GOT3 (cell line): ENCODE measurements at places on chromosomes 11 and 22.

DNA sequence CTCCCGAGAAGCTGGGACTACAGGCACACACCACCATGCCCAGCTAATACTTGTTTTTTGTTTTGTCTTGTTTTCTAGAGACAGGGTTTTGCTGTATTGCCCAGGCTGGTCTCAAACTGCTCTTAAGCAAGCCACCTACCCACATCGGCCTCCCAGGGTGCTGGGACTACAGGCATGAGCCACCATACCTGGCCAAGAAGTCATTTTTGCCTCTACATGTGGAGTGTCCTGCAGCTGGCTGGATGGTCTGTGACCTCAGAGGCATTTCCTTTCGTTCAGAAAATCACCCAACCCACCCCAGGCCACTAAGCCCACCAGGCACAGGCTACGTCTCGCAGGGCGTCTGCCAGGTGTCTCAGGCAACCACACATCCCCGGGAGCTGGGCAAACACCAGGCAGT lies 12.8 kb downstream of the SHANK2 start:
- no peak for DNase-seq

GRCh38 chr11:1761857-1762536 lies 1.7 kb downstream of the CTSD start:
- no peak for DNase-seq

- DNase-seq = no peak
These were observed 14.9 kb downstream of the TMEM258 start for GRCh38 chr11:61777234-61778090.

DNA sequence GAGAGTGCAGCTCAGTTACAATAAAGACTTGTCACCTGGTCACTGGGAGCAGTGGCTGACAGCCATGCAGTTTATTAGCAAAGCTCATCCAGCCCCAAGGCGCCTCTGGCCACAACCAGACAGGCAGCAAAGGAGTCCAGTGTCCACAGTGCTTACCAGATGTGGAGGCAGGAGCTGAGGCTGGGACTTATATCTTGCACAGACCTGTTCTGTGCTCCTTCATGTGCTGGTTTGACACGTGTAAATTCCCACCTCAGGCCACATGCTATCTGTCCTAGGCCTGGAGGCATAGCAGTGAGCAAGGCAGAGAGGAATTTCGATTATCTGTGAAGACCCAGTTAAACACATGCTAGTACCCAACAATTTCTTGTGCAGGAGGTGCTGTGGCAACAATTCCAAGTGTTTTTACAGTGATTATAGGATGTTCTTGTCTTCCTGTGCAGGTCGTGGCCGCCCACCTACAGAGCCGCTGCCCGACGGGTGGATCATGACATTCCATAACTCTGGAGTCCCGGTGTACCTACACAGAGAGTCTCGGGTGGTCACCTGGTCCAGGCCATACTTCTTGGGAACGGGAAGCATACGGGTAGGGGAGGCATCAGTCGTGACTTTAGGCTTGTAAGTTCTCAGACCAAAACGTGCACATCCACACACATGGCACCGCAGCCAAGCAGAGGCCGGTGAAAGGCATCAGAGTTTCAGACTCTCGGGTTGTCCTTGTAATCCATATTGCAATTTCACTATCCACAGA lies 9.4 kb downstream of the DGCR8 start:
- no peak for DNase-seq

DNA sequence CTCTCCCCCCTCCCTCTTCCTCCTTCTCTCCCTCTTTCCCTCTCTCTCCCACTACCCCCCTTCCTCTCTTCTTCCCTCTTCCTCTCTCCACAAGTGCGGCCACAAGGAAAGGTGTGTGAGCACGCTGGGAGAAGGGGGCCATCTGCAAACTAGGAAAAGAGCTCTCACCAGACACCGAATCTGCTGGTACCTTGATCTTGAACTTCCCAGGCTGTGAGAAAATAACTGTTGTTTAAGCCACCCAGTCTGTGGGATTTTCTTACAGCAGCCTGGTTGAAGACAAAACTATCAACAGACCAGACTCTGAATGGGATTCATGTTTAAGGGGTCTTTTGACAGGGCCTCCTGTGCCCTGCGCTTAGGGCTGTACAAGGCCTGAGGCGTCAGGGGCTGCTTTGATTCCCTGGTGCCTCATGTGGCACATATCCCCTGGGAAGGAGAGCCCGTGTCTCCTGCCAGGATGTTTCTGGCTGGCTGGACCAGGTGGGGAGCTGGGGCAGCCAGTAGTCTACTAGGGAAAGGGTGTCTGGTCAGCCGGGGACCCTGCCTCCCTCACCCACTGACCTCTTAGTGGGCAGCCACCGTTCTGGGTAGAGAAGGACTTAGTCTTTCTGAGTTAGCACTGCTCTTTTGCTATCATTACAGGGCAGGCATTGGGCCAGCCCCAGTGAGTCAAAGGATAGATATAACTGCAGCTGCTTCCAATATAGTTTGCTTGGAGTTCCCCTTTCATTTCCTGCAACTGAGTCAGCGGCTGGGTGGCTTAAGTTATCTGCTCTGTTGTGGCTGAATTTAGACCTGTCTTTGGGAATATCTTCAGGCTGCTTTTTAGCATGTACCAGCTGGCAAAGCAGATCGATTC lies 6.2 kb downstream of the PANX1 start:
- DNase-seq = no peak

DNA sequence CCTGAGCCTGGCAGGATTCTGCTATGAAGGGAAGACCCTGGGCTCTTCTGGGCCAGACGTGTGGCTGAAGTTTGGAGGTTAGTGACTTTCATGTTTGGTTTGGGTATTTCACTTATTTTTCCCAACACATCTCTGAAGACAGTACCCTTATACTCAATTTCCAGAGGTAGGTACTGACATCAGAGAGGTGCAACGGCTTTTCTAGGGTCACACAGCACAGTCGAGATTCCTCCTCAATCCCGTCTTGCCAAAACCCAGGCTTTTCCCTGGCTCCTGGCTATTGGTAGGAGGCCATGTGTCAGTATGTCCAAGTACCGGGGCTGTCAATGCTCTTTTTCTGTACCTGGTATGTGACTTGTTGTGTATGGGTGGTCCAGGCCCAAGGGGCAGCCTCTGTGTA lies 6.1 kb upstream of the PMM1 start:
- no peak for DNase-seq

- no peak for DNase-seq
These were observed 34.2 kb upstream of the FTH1 start for GRCh38 chr11:62001450-62002191.

DNA sequence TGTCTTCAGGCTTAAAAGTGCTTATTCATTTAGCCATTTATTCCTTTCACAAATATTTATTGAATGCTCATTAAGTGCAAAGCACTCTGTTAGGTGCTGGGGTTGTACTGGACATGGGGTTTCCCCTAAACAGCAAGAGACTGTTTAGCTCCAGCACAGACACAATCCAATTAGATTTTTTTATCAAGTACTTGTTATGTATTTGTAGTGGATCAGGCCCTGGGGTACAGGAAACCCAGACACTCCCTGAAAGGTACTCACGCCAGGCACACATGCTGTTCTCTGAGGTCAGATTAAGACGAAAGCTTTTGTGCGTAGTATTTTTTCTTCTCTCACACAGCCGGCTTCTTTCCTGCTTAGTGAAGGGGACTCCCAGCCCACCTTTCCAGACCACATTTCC lies 218.1 kb upstream of the PLET1 start:
- no peak for DNase-seq

DNA sequence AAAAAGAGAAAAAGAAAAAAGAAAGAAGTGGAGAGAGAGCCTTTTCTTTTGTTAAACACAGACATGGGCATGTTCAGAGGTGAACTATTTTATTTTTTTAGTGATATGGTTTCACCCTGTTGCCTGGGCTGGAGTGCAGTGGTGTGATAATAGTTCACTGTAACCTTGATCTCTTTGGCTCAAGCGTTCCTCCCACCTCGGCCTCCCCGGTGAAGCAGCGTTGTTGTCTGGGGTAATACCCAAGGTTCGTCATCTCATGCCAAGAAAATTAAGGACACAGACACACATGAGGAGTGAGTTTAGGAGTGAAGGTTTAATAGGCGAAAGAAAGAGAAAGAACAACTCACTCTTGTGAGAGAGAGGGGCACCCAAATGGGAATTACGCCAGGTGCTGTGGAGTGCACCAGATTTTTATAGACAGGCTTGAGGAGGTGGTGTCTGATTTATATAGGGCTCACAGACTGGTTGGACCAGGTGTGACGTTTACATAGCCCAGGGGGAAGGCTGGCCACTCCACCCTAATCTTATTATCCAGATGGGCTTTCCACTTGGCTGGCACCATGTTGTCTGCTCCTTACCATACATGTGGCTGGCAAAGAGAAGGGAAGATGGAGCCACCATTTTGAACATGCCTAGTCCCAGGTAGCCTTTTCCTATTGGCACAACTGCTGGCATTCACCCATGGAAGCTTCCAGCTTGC lies 42.3 kb downstream of the GRAMD1B start:
- no peak for DNase-seq

DNA sequence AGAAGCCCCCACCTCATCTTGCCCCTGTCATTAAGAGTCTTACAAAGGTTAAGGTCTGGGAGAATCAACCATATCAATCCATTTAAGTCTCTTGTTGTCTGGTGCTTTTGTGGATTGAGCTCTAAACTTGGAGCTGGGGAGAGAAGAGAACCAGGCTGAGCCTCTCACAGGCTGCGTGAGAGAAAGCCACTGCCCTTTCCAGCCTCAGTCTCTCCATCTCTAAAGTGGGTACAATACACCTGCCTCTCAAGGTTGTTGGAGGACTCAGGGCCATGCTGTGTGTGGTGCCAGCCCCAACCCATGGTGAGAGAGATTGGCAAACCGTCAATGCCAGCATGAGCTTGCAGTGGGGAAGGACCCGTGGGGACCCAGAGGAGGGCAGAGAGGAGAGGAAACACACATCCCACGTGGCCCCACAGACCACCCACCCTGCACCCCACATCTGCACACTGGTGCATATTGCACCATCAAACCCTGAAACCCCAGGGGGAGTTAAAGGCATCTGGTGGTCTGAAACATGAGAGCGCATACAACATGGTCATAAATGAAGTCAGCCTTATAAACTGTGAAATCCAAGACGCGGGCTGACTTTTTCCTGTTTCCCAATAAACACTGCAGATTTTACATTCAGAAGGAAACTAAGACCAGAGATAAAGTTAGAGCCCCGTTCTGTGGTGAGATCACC lies 27.5 kb upstream of the FBLN1 start:
- DNase-seq = no peak

GRCh38 chr11:1893581-1894359 lies 2.1 kb upstream of the PRR33 start:
- DNase-seq = no peak

DNA sequence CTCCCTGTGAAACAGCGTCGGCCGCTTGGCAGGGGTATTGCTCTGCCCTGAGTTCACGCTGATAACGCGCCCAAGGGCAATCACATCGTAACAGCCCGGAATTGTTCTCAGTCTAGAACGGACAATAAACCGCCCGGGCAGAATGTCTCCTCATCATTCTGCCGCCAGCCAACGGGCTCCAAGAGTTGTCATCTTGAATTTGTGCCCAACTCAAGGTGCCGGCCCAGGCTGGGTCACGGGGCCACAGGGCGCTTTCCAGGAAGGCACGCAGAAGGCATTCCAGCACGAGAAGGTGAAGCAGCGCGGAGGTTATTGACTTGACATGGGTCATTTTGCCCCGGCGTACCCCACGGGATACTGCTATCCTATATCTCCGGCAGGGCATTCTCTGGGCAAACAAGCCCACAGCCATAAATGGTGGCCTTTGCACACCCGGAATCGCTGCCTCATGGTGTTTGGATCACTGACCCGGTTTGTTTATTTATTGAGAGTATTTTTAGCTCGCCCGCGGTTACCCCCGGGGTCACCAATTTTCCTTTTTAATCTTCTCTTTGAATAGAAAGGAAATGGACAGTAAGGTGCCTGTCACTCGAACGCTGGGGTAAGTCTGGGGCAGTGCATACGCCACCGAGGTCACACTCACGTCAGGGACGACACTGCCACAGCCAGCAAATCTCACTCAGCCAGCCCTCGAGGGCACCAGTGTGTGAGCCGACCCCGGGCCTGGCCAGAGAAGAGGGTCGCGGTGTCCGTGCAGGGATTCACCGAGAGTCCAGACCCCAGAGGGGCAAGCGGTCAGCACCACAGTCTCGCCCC lies 72.4 kb upstream of the FGF3 start:
- DNase-seq = no peak

DNA sequence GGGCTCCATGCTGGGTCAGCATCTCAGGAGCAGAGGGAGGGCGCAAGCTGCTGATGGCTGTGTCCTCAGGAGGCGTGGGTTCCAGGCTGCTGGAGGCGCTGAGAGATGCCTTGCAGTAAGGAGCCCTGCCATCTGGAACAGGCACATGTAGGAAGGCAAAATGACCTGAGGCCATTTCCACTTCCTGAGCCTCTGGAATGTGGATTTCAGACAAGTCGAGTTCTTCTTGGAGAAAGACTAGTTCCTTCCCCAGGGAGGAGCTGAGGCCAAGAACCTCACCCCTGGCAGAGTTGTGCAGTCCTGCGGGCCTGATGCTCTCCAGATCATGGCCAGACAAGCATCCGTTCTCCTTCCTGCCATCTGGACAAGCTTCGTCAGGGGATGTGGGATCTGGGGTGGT lies 19.3 kb downstream of the HPS4 start:
- no peak for DNase-seq

DNA sequence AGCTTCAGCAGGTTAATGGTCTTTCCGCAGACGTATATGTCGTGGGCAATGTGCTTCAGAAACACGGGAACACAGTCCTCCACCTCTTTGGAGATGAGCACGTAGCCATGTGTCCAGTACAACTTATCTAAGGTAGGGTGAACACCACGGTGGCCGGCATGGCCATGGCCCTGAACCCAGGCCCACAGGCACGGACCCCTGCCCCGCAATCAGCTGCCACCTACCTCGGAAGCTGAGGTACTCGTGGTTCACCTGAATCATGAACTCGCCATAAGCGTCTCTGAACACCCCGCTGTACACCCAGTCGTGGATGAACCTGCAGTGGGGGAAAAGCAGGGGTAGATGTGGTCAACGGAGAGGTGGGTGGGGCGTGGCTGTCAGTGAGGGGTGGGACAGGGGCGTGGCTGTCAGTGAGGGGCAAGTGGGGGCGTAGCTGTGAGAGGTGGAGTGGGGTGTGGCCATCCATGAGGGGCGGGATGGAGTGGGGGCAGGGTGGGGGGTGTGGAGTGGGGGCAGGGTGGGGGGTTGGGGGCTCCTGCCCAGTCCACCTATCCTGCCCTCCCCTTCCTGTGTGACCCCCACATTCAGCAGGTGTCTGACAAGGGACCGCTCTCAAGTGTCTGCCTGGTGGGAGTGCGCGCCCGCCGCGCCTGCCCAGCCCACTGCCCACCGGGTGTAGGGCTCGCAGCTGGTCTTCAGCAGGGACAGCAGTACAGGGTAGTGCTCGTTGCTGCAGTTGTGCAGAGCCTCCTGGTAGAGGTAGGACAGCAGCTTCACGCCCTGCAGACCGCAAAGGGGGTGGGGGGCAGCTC lies 18.6 kb downstream of the TUBGCP6 start:
- DNase-seq = no peak
